ENCODE measurements at places on chromosomes 6 and 20.

DNA sequence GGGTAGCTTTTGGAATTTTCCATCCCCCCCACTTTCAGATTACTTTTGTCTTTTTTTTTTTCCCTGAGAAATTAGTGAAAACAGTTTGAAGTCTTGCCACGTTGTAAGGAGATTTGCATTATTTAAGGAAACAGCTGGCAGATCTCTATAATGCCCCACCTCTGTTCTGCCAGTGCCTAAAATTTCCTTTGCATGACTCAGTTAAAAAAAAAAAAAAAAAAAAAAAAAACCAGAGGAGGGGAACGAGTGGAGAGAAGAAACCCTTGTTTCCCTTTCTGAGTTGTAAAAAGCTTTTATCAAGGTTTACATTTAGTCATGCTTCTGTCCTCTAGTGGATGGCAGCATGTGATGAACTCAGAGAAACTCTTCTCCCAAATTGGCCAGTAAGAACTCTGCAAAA lies 33.5 kb downstream of the CARMIL1 start:
- DNase-seq, result peak; percentile 33

DNA sequence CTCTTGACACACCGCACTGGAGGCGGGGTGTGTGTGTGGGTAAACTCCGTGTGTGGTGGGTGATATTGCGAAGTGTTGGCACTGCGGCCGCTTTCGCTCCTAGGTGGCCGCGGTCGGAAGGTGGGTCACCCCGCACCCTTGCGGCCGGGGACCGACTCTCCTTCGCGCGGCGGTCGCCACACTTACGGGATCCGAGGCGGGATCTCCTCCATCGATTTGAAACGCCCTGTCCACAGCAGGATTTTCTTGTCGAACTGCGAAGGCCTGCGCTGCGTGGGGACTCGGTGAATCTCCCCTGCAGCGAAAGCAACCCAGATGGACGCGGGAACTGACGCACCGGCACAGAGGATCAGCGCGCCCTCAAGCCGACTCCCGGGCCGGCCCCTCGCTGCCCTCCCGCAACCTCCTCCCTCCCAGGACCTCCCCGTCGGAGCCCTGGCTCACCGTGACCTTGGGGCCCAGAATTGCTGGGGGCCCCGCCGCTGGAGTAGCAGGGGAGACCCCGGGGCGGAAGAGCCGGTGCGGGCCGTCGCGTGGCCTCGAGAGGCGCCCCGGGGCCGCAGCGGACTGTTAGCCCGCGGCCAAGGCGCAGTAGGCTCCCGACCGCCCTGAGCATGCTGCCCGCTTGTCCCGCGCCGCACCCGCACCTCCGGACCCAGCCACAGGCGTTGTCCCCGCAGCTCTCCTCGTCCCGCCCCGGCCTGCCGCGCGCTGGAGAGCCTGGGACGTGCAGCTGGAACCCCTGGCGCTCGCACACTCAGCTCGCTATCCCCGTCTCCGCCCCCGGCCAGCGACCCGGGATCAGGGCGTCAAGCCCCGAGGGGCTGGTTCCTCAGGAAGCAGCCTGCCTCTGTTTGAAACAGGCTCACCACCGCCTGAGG lies at the start of gene FAM162B:
FAM162B (minus strand) TSS at position 759 of the 881 bp plus-strand sequence; CDS start at position 616, 143 bp downstream.
- no peak for DNase-seq

DNA sequence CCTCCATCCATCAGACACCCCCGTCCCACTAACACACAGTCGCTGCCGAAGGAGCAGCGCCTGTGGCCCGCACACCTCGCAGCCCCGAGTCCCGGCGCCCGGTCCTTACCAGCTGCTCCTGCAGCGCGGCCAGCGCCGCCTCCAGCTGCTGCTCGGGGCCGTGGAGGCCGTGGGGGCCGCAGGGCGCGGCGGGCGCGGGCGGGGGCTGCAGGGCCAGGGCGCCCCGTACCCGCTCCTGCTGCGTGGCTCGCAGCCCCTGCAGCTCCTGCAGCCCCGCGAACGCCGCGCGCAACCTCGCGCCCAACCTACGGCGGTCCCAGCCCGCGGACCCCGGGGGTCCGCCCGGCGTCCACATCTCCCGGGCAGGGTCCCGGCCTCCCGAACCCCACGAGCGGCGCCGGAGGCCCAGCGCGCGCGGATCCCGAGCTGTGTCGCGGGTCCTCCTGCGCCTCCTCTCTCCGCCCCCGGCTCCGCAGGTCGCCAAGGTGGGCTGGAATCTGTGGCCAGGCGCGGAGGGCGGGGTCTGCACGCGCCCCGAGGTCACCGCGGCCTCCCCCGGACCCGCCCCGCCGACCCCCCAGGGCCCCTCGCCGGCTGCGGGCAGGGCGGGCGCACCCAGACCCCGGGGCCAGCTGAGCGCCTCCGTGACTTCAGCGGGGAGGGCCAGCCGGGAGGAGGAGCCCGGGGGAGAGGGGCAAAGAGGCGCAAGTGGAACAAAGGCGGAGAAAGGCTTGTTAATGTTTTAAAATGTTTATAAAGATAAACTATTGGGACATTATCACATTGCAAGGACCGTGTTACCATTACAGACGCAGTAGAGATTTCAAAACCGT lies at the start of gene DACT2:
DACT2 (minus strand) TSS at position 499 of the 833 bp plus-strand sequence; CDS start at position 355, 144 bp downstream.
- DNase-seq, result no peak

- no peak for DNase-seq
Measured at GRCh38 chr6:68760485-68760884, 125.4 kb downstream of the ADGRB3 start.

- no peak for DNase-seq
Measured at GRCh38 chr20:36102809-36103596, 51.5 kb upstream of the EPB41L1 start.

Measured in ACHN (cell line).